ENCODE measurements at places on chromosomes 12 and 14.
A peak's percentile ranks its signal among the peaks of the same experiment; 100 is the strongest.

GRCh38 chr12:104720339-104721038, 237.6 kb downstream of the SLC41A2 start:
- peak; percentile 45 for DNase-seq

DNA sequence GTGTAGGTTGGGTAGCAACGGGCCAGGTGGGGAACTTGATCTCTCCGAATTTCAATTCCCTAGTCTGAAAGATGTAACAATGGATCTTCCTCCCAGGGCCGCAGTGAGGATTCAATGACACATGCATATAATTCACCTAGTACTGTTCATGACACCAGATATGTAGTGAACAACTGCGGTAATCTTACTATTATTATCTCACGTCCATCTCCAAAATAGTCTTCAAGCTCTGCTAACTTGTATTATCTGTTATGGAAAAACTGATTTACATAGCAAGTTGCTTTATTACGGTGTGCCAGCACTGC, 26.4 kb downstream of the MOK start:
- no peak for DNase-seq

GRCh38 chr12:130552483-130552996, 163.6 kb downstream of the RIMBP2 start:
- no peak for DNase-seq

DNA sequence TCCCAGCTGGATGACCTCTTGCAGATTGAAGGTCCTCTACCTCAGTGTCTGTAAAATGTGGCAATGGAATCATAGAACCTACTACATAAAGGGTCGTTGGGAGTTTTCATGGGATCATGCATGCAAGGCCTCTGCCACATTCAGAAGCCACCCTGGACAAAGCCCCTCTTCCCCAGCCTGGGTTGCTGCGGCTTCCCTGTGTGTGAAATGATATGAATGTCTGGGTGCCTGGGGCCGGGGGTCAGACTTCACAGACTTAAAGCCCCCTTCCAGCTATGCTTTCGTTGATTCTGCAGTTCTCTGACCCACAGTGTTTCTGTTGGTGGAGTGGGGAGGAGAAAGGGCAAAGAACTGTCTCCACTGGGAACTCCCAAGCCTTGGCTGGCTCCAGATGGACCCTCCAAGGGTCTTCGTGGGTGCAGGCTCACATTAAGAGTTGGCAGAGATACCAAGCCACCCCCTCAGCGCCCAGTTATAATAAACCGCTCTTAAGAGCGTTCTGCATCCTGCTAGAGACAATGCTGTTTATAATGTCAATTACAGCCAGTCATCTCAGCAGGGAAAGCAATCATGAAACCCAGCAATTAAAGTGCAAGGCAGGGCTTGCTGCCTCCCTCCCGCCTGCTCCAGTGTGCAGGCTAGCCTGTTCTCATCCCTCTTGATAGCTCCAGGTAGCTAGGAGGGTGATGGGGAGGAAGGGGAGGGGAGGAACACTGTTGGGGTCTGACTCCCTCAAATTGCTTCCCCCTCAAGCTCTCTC, 210.9 kb upstream of the FKBP4 start:
- no peak for DNase-seq

- peak; percentile 6 for DNase-seq
Measured at GRCh38 chr12:27822076-27822712, 42.2 kb upstream of the MANSC4 start.

DNA sequence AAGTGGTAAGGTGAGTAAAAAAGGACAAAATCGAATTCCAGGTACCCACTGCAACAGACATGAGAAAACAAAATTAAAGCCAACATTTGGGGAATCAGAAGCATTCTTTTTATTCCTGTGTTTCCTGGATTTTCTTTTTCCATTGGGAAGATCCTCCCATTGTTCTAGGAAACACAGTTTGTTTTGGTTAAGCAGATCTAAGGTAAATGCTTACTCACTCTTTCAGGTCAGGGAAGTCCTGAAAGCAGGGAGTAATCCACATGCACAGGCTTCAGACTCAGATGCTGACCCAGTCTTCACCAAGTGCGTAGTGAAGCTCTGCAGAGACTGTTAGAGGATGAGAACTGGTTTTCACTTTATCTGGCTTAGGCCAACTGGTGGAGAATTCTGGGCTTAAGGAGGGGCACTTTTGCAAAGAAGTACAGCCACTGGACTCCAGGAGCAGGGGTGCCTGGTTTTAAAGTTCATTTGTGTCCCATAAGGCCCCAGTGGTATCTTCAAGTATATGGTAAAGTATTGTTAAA, 57.7 kb downstream of the RPAP3 start:
- no peak for DNase-seq

- no peak for DNase-seq
Measured at GRCh38 chr14:102080183-102081080, 6.4 kb downstream of the HSP90AA1 start.

DNA sequence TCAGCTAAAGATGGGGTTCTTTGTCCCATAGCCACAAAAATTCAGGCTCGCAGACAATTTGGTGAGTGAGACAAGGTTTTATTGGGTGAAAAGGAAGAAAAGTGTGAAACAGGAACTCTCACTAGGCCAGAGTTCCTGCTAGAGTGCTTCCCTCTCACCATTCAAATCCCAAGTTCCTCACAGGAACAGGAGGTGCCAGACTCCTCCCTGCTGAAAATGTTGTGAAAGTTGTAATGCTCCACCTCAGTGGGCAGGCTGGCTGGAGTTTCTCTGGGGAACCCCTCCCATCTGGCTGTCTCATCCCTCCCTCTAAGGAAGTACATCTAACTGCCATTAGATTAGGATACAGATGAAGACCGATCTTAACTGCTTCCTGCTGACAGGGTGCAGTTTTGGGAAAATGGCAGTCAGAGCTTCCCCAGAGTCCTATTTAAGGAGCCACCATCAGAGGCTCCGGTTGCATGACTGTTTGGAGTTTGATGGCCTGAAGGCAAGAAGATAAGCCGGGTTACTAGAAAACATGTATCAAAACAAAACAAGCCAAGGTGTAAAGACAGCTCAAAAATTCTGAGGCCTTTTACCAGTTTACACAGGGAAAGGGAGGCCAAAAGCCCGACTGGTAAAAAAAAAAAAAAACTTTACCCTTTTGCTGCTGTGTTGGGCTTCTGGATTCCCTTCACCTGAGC, 127.6 kb downstream of the FSCB start:
- DNase-seq: no peak

- no peak for DNase-seq
Measured at GRCh38 chr12:71041476-71041875, 116.3 kb downstream of the TSPAN8 start.

DNA sequence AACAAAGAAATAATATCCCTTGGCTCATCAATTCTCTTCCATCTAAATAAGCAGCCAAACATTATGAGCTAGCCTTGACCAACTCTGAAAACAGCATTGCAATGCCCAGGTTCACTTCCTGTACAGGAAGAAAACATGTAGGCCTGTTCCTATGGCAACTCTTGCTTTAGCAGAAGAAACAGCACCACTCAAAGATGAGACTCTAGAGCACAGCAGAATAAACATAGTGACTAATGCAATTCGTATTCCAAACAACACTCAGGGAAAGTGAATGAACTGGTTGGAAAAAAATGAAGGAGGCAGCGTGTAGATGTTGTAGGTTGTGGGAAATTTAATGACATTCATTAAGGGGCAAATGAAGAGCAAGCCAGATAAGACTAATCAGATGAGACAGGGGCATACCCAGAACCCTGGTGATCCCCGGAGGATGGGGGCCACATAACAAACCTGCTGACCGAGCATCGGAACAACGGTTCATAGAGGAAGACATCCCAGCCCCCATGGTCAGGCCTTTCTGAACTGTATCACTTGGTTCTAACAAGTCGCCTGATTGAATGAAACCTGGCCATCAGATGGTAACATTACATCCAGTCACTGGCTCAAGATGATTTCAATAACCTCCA, 9.0 kb downstream of the ARHGDIB start:
- DNase-seq: peak; percentile 71

GRCh38 chr12:105335856-105336255, 5.4 kb downstream of the C12orf75 start:
- peak; percentile 15 for DNase-seq

GRCh38 chr14:72883961-72884360, 9.9 kb downstream of the DPF3 start:
- peak; percentile 41 for DNase-seq

- no peak for DNase-seq
Measured at GRCh38 chr12:24979976-24980730, 31.3 kb upstream of the BCAT1 start.

GRCh38 chr12:96874211-96874610, 32.8 kb upstream of the NEDD1 start:
- DNase-seq: no peak

- no peak for DNase-seq
Measured at GRCh38 chr14:76413962-76414600, 38.1 kb downstream of the ESRRB start.

DNA sequence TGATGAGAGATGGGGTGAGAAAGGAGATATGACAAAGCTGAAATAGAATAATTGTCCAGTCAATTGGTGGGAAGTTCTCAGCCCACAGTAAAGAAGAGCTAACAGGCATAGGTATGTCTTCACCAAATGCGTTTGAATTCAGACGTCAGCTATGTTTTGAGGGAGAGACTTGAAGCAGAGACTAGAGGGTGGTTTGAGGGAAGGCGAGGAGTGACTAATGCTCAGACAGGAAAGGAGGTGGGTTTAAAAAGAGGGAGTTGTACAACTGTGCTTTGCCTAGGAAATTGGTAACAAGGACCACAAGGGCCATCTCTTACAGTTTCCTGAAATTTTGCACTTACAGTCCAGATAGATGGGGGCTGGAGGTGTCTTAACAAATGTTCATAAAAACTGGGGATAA, 6.4 kb downstream of the JKAMP start:
- no peak for DNase-seq

DNA sequence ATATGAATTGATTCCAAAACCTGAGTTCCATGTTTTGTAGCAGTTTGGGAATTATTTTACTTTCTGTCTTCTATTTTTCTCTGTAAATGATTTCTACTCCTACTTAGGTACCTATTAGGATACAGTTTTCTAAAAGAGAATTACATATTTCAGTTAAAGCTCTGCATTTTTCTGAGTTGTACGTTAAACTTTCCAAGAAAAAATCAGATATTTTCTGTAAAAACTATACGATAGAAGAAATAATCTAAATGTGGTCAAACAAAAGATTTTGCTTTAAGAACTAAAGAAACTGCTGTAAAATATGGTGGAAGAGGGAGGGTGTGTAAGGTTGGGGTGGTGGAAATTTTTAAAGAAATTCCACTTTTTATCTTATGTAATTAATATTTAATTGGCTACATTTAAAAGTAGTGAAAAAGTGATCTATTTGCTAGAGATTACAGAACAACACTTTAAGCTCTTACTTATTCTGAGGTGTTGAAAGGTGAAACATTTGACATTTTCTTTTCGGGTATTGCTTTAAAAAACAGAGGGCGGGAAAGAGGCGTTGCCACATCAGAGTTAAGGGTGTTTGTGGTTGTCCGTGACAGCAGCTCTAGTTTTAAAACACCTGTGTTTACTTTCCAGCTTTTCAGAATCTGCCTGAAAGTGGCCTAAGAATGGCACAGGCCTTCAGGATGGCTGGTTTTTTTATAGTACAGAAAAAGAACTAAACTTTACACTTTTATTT, 187.3 kb downstream of the MIPOL1 start:
- DNase-seq: no peak

DNA sequence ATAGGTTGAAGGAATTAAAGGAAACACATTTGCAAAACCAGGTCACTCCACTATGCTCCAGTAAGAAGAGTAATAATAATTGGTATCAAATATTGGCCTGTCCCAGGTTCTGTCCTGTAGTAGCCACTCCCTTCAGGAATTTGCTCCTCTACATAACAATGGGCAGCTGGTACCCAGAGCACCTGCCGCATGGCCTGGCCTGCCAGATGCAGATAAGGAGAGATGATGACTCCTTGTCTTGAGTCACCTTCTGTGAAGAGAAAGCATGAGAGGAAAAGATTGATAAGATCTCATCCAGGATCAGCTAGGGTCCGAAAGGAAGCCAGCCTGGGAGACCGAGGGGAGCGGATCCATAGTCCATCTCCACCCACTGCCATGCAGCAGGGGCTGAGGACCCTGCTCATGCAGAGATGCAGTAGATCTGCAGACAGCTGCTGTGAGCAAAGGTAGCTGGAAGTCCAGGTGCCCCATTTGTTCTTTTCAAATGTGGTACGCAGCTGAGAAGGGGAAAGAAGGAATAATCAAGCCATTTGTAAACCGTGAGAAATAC, 24.3 kb downstream of the VCPKMT start:
- DNase-seq: no peak

- no peak for DNase-seq
Measured at GRCh38 chr14:105549481-105549880, 23.1 kb downstream of the TMEM121 start.

DNA sequence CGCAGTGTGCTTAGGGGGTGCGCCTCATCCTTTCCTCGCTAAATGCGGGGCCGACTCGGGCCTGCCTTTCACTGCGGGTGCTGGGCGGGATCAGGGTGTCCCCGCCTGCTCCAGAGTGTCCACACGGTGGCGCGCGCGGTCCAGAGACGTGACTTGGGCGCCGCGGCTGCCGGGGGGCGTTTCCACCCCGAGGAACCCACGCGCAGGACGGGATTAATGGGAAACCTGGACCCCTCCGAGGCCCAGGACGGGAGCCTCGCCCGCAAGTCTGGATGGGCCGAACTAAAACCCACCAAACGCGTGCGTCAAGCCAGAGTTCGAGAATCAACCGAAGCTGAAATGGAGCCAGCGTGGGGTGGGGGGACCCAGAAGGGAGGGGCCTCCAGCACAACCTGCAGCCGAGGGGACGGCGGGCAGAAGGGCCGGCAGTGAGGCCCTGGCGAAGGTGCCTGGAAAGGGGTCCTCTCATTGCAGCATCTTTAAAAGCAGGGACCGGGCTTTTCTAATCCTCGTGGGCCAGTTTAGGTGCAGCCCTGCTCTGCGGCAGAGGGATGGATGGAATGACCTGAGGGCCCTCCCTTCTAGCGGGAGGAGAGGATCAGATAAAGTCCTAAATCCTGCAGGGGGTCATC, 93.3 kb downstream of the NINJ2 start:
- peak; percentile 89 for DNase-seq

DNA sequence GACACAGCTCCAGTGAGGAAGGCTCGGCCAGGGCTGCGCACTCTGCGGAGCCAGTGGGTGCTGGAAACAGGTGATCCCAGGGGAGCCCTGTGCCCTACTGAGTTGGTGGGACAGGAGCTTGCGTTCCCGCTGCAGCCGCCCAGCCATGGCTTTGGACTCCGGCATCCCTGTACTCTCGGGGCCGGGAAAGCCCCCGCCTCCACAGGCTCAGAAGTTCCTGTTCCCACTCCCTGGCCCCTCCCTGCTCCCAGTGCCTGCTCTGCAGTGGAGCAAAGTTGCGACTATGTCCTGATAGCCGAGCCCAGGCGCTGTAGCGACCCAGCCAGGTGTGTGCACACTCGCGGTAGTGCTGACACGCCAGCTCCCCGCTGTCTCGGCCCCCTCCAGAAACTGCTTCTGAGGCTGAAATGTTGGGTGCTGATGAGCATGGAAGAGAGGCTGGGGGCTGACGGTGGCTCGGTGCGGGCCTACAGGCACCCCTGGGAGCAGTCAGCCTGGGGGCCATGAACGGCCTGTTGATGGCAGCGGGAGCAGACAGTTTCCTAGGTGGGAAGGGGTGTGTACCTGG, 344.6 kb upstream of the MGAT4C start:
- no peak for DNase-seq

GRCh38 chr12:124742111-124742510, 121.6 kb downstream of the SCARB1 start:
- no peak for DNase-seq

GRCh38 chr12:100895192-100895591, 100.6 kb downstream of the ANO4 start:
- DNase-seq: no peak

- DNase-seq: no peak
Measured at GRCh38 chr12:86719381-86719780, 463.2 kb upstream of the MGAT4C start.
